ENCODE measurements at places on chromosomes 11 and 22.

DNA sequence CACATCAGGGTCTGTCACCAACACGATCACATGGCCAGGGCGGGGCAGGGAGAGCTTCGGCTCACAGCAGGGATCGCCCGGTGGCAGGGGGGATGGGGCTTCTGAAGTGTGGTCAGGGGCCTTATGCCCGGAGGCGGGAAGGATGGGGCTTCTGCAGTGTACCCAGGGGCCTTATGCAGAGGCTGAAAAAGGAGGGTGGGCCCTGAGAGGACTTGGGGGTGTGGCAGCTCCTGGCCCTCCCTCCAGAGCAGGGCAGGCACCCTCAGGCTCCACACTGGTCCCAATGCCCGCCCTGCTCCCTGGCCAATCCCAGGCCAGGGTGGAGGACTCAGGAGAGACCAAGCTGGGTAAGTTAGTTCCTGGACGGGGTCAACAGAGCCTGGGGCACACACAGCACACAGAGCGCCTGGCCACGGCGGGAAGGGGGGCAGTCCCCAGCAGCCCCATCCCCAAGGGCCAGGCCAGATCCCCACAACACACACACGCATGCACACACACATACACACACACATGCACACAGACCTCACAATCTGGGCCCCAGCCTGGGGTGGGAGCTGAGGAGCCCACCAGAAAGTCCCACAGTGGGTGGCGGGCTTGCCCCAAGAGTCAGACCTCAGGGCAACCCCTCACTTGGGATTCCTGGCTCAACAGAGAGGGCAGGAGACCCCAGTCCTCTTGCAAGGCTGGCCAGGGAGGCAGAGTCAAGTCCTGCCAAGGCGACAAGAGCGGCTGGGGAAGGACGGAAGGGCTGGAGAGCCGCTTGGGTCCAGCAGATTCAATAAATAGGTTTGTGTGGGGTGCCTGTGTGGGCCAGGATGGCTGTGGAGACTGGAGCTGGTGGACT lies 1.1 kb upstream of the CEND1 start:
- DNase-seq, result no peak

DNA sequence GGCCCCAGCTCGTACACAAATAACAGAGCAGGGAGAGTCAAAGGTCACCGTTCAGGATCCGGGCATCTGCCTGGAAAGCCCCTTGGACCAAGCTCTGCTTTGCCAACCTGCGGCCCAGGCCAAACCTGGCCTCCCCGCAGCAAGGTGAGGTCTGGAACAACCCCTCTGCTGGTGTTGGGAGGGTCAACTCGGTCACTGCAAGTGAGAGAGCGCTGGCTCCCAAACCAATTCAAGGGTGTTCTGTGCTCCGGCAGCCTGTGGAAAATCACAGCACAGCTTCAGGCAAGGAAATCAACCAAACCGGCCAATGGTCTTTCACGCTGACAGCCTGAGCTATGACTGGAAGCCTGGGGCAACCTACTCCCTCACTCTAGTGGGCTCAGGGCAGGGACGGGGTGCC lies 63.4 kb downstream of the MYH9 start:
- no peak for DNase-seq

GRCh38 chr11:71472357-71472885 lies 19.4 kb downstream of the NADSYN1 start:
- DNase-seq, result no peak

DNA sequence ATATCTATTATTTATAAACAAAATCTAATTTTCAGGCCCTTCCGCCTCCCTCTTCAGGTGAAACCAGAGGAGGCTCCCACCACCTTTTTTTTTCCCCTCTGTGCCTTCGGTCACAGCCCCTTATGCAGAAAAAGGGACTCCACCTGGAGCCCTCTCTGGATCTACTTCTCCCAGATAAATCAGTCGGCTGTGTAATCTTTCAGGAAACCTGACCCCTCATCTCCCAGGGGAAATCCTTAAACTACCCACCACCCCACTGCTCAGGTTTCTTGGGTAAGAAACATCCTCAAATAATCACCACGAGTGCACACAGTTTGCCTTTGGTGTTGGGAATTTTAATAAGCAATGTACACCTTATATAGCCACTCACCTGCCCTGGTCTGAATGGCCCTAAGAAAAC lies 104.2 kb downstream of the NAV2 start:
- DNase-seq, result peak; percentile 88

DNA sequence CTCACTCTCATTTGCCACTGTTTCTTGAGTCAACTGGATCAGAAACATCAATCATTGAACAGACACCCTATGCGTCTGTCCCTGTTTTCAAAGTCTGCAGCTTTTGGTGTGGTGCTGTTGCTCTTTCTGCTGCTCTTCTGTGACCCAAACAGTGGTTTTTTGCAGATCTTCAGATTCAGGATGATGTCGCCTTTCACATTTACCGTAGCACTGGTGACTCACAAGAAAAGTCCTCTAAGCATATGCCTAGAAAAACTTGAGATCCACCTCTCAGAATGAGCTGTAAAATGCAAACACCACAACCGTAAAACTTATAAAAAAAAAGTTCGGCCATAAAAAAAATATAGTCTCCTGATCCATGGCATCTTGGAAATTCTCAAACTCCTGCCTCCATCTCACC lies 400.4 kb downstream of the NTM start:
- no peak for DNase-seq

- DNase-seq, result no peak
Observed at GRCh38 chr11:6476571-6476970, 2.8 kb upstream of the TRIM3 start.

- no peak for DNase-seq
Observed at GRCh38 chr22:25130462-25130861, 69.2 kb upstream of the CRYBB3 start.

All from NCI-H526 (cell line).